Testis (tissue), 5 donors: ENCODE measurements at places on chromosomes 12 and 14. TPM values are rescaled to one million over a fixed set of nuclear protein-coding genes. Genes with fewer than 3 reads are reported as not detected.

Gene STON2
- 38.5 TPM for total RNA-seq

Gene SYCP3
- total RNA-seq, result 69.4 TPM

Gene C12orf42
- 22.5 TPM for total RNA-seq

Gene FOXG1
- 5.5 TPM for total RNA-seq

Gene CLEC4C
- total RNA-seq, result 2.0 TPM

Gene HOXC12
- total RNA-seq, result not detected

Gene SUSD6
- total RNA-seq, result 39.5 TPM
